ENCODE measurements at places on chromosomes 12 and 14.

DNA sequence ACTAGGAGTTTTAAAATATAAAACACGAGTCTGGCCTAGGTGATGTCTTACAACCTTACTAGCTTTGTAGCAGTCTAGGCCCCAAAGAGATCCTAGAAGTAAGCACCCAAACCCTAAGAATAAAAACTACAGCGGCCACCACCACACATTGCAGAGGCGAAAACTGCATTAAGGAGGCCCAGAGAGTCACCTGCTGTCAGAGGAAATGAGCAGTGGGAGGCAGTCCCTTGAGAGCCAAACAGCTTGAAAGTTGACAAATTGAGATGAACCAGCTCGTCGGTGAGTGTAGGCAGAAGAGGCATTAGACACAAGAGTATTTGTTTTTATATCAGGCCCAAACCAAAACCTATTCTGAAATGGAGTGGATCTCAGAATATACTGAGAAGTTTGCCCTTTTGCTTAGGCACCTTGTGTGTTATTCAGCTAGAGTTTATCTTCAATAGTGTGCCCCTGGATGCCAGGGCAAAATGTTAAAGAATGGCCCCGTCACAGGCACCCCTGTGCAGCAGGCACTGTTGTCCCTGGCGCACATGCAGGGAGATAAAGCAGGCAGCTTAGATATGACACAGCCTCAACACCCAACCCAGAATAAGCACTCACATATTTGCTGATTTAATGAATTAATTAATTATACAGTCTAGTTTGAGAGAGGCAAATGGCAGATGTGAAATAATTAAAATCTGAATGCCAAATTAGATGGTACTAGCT is 56.7 kb downstream of the TTC7B start:
- DNase-seq = no peak

DNA sequence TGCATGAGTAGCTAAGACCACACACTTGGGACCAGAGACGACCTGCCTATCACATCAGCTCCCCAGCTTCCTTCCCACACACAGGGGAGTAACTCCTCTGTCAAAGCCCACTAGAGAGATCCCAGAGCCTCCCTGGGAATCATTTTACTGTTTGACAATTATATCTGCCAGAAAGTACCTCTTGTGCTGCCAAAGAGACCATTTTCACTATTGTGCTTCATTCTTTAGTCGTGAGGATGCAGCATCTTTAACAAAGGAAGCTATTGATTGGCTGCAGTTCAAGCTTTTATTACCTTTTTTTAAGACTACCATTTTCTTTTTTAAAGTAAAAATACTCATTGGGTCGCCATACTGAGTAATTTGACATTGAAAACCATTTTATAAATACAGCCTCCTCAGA is 194.5 kb upstream of the RGS6 start:
- DNase-seq = no peak

DNA sequence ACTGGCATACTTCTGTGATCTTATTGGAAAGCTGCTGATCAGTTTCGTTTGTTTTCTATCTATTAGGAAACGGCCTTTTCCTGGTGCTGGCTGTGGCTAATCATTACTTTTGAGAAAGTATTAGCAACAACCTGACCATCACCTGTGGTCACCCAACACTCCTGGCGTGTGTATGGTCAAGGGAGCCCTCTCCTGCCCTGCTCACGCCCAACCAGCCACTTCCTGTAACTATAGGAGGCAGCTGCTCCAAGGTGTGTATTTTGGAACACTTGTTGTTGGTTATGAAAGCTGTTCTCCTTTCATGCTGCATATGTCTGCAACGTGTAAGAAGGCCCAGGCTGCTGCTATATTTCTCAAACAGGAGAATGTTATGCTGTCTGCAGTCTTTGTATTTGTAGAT is 1582.8 kb downstream of the AACS start:
- no peak for DNase-seq

DNA sequence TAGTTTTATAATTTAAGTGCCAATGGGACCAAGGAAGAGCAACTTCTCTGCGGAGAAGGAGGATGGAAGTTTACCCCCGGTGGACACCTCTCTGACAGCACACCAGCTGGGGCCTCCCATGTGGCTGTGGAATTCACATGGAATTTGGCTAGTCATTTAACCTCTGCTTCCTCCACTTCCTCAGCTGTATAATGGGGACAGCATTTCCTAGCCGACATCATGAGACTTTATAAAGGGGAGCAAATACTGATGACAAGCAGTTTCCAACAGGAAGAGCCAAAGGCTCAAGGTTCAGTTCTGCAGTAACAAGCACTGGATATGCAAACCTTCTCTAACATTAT is 7.5 kb downstream of the DUSP6 start:
- DNase-seq = no peak

DNA sequence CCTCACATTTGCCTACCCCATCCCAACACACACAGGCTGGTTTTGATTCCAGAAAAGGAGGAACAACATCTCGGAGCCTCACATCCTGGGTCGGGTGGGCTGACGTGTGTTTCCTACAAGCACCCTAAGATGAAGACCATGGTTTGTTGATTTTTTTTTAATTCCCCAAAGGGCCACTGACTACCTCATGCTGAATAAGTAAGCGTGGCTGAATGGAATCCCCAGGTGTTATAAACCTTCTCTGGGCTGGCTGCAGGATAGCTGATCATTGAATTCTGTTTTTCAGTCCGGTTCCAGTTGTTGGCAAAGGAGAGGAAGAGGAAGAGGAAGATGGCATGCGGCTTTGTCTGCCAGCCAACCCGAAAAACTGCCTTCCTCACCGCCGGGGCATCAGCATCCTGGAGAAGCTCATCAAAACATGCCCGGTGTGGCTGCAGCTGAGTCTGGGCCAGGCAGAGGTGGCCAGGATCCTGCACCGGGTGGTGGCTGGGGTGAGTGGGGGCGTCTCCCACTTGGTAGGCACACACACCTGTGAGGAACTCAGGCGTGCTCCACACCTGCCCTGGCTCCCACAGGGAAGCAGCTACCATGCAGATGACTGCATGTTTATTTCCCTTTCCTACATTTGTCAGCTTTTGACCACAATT is 42.0 kb downstream of the RIN3 start:
- no peak for DNase-seq

GRCh38 chr12:42019746-42020145 is 124.9 kb downstream of the GXYLT1 start:
- no peak for DNase-seq

GRCh38 chr12:130478786-130479185 is 141.1 kb downstream of the PIWIL1 start:
- no peak for DNase-seq

DNA sequence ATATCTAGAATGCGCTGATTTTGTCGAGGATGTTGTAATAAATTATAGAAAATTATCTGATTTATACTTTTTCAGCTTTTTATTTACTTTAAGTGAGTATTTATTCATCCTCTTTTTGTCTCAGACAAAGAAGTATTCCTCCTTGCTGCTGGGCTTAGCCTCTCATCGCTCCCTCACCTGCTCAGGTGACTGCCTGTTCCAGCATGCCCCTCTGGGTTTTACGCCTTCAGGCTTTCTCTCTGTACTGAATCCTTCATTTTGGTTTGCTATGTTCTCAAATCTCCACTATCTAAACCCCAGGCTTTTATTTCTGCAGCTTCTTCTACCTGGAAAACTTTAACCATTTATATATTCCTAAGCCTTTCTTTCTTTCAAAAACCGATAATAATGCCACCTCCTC is 1650.9 kb upstream of the SEL1L start:
- DNase-seq = no peak

- DNase-seq = no peak
These were observed 18.4 kb downstream of the OTUB2 start for GRCh38 chr14:94044476-94045091.

- DNase-seq = no peak
These were observed 135.2 kb downstream of the NUBPL start for GRCh38 chr14:31696378-31696777.

DNA sequence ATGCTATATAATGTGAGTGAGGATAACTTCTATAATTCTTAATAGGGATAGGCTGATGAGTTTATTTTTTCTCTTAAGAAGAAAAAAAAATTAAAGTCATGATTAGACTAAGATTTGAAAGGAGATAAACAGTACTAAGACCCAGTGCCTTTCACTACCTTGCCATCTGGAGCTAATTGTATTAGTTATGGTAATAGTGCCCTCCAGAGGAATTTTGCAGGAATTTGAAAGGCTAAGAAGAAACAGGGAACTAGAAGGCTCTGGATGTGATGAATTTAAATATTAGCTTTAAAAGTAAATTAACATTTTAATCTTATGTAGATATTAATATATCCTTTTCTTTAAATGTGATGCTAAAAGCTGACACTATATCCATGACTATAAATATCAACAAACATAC is 36.6 kb upstream of the PIK3C2G start:
- no peak for DNase-seq

GRCh38 chr14:22908601-22909000 is 10.3 kb downstream of the RBM23 start:
- DNase-seq = no peak

GRCh38 chr14:54000341-54000811 is 43.8 kb upstream of the BMP4 start:
- DNase-seq = no peak

DNA sequence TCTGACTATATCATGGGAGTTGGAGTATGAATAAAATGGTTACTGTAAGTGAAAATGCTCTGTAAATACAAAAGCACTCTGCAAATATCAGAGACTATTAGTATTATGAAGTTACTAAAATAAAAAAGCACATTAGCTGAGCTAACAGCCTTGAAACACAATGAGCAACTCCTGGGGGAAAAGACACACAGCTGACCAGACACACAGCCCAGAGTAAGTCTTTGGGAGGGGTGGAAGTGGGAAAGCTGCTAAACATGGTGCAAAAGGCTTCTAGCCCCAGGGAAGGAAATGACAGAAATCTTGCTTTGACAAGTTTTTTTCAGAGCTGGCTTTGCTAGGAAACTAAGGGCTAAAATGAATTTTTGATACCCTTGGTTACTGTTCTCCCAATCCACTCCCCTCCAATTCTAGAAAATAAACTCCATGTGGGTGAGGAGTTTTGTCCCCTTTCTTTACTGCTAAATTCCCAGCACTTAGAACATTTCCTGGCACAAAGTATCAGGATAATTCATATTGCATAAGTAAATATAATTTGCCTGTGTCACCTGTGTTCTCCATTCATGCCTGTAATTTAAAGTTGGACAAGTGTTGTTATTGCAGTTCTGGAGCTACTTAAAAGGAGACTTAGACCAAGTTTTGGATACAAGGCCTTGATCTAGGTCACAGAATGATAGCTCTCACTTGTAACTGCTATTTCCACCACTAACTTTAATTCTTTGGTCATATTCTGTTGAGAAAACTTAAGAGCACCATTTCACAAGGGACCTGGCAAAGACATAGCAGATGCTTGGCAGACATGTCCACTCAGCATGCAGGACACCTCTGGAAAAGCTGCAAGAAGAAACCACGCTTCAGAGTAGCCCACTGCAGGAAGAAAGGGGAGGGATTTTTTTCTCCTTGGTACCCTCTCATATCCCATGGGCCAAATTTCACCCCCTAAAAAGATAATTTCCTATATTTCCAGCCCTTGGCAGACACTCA is 19.0 kb upstream of the RAB3IP start:
- DNase-seq = no peak

GRCh38 chr12:13979772-13980378 is 1.5 kb downstream of the GRIN2B start:
- no peak for DNase-seq

GRCh38 chr14:69696633-69697557 is 70.0 kb upstream of the SRSF5 start:
- no peak for DNase-seq

DNA sequence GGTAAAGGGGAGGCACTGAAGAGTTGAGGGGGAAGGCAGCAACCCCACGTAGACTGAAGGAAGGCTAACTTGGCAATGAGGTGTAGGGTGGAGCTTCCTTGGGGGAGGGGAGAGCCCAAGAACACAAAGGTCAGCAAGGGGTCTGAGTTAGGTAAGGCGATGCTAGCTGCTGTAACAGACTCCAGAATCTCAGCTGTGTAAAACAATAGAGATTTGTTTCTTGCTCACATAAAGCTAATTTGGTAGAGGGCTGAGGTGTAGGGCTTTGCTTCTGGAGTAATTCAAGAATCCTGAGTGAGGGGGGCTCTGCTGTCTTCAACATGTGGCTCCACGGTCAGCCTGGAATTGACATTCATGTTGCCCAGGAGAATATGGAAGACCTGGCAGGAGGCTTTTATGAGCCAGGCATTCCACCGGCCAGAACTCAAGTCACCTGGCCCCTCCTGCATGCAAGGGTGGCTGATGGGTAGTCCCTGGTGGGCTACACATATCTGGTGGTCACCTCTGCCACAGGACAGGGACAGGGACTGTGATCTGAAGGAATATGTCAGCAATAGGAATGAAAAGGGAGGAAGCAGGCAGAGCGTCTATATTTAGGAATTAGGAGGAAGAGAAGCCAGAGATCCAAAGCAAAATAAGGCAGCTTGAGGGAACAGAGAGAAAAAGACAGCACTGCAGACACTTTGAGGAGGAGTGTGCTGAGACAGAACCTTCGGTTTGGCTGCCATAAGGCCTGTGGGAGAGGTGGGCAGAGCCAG is 153.7 kb downstream of the ZFP36L1 start:
- no peak for DNase-seq

GRCh38 chr14:105141026-105141425 is 27.6 kb downstream of the JAG2 start:
- DNase-seq = no peak

GRCh38 chr14:73786636-73787485 is 64.8 kb upstream of the PTGR2 start:
- peak; percentile 28 for DNase-seq

- DNase-seq = peak; percentile 82
These were observed at the start of gene EID3 for GRCh38 chr12:104303538-104304151. TSS of gene EID3 (plus strand) at chr12:104303739. CDS start at chr12:104303935, 196 bp downstream.

DNA sequence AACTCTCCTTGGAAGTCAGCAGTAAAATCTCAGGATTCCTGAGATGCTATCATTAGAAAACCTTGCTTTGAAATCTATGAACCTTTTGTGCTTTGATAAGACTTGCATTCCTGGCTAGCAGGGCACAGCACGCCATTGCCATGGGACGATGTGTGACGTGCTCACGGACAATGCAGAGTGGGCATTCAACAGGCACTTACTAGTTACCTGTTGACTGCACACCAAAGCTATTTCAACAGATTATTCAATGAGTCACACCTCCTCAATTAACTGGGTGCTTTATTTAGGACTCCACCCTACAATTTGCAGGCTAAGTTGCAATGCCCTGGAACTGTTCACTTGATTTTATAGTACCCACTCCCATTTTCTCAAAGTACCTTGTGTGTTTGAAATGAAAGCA is 11.3 kb downstream of the NOS1 start:
- DNase-seq = no peak

DNA sequence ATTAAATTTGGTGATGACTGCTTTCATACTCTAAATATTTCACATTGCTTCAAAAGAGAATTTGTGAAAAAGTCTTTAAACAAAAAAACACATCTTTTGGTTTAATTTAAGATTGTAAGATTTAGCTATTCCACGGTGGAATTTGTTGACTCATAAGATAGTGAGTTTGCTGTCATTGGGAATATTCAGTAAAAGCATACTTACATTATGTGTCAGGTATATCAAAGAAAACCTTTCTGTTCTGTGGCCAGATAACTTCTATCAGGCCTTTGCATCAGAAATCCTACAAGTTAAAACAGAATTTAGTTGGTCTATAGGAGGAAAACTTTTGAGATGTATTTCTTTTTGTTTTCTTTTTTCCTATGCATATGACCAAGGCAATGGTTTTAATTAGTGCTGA is 148.8 kb upstream of the E2F7 start:
- no peak for DNase-seq

GRCh38 chr12:102406033-102406584 is 74.3 kb downstream of the IGF1 start:
- DNase-seq = no peak

- DNase-seq = no peak
These were observed 4.0 kb downstream of the SETD1B start for GRCh38 chr12:121807642-121808347.
